ENCODE measurements at places on chromosomes 7 and 10. TPM values are rescaled to one million over a fixed set of nuclear protein-coding genes. Genes with fewer than 3 reads are reported as not detected.

GRCh38 chr7:12066004-12066403 lies 145.1 kb upstream of the TMEM106B start:
- DNase-seq, result no peak

DNA sequence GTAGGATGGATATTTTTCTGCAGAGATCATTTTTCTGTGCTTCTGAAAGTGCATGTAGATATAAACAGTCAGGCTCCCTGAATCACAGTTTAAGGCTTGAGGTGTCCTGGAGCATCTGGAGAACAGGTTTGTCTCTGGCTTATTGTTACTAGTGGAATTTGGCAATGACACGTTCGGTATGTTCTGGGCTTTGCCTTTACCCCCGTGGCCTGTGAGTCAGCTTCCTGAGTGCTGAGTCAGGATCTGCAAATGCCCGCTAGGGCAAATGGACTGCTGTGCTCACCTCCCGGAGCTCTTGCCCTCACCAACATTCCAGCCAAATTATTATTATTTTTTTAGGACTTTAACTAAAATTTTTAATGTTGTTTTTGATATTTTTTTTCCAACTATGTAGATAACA lies 192.5 kb upstream of the PRSS1 start:
- DNase-seq, result peak; percentile 25

DNA sequence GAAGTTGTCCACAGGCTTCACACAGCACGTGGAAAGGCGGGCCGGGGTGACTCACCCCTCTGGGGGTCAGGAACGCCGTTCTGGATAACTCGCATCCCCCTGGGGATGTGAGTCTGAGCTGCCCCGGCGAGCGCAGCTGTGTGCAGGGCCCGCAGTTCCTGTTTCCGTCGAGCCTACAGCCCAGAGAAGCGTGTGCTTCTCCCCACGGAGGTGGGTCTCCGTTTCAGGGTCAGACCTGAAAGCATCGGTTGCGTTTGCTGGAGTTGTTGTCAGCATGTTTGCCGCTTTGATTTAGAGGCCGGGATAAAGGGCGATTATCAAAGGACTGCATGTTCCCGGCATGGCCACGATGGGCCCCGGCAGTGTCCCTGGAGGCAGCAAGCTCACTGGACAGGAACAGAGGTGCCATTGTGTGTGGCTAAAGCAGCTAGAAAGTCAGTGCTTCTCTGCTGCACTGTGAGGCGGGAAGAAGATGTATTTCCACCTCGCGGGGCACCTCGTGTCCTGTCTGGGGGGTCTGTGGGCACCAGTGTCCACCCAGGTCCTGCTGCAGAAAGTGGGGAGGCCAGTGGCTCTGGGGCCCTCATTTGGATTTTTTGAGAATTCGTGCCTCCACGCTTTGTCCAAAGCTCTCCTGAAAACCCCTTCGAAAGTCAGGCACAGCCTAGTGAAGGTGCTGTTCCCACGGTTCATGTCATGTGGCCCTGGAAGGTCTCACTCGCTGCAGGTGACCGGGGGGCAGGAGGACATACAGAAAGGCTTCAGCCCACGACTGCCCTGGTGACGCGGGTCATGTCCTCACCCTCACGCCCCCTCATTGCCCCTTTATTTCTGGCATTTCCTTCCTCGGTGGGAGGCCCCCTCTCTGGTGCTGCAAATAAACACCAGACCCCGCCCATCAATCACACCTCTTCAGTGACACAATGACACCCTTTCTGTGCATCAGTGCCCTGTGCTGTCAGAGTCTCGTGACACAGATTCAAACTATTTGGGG lies 27.4 kb upstream of the GDI2 start:
- DNase-seq, result no peak

DNA sequence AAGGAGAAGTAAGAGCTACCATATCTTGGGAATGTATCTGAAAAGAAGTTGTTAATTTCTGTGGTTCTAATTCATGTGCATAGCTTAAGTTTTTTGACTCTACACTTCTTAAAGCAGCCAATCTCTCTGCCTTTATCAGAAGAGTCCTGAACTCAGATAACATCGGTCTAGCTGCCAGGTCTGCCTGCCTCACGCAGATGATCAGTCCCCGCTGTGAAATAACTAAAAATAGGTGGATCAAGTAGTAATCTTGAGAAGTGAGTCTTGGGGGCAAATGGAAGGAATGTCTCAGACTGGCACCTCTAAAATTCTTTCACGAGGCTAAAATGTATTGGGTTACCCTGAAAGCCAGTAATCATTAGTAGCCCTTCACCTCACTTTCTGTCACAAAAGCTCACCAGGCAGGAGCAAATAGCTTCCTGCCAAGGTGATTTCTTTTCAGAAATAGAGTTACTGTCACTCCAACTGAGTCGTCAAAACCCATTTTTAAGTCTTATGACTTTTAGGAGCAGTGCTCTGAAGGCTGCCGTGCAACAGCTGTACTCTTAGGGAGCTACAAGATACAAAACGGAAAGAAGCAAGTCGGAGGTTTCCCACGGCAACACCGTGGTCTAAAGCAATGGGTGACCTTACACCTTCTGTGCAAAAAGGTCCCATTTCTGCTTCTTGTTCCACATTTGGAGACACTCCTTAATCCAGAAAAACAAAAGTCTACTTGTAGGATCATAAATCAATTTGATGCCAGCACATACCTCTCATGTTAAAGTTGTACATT lies 85.2 kb downstream of the ABCB5 start:
- no peak for DNase-seq

- no peak for DNase-seq
Observed at GRCh38 chr10:16886031-16886430, 68.8 kb upstream of the RSU1 start.

- DNase-seq, result no peak
Observed at GRCh38 chr7:25255611-25256332, 27.5 kb upstream of the NPVF start.

- DNase-seq, result no peak
Observed at GRCh38 chr10:42963312-42963711, 113.6 kb upstream of the RET start.

GRCh38 chr10:106251573-106251972 lies 912.9 kb downstream of the SORCS1 start:
- no peak for DNase-seq

- DNase-seq, result no peak
Observed at GRCh38 chr7:70484255-70484654, 647.7 kb upstream of the GALNT17 start.

DNA sequence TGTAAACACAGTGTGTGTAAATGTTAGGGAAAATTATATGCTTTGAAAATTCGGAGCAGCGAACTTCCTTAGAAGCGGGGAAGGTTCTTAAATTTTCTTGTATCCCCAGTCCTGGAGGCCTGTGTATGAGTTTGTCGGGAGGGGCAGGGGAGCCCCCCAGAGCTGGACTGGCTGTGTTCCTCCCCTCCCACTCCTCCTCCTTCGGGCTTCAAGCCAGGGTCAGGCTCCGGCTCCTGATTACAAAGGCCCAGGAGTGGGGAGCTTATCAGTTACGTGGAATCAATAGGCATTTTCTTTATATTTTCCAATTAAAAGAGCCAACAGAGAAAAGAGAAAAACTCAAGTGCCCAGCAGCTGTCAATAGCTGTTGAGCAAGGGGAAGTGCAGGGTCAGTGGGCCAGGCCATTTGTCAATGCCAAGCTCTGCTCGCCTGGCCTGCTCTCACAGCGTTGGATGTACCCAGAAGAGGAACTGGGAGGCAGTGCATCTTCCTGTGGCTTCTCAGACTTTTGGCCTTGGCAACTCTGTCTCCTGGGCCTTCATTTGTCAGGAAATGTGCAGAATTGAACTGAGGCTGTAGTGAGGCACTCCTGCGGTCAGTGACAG lies 156.9 kb upstream of the PCBD1 start:
- DNase-seq, result no peak

- DNase-seq, result no peak
Observed at GRCh38 chr10:50807851-50808776, 68.4 kb downstream of the ASAH2B start.

DNA sequence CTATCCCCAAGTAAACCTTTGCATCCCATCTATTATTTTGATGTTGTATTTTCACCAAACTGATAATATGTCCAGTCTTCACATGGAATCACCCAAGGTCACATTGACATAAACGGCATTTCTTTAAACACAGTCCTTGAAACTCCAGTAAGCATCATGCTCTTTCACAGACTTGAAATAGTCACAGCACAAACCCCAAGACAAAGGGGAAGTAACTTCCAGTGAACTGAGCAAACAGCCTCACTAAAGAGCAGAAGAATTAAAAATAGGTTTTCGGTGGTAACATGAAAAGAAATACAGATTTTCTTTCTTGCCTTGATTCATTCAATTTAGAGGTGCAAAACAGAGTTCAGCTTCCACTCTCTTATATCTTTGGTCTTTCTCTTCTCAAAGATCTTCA lies 253.7 kb downstream of the SFMBT2 start:
- no peak for DNase-seq

DNA sequence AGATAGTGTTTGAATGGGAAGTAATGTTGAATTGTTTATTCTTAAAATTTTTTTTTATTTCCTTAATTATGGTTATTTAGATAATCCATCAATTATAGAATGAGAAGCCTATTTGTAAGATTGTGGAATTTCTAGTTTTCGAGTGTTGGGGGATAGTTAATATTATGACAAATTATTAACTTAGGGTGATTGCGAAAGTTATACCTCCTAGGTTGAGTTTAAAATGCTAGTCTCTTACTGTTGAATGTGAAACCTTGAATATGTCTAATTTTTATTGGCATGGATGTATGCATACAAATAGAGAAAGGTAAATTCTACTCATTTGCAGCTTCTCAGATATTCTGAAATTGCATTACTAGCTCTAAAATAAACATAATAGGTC lies 43.2 kb downstream of the BICC1 start:
- no peak for DNase-seq

GRCh38 chr10:22740180-22740579 lies 25.8 kb upstream of the PIP4K2A start:
- no peak for DNase-seq

DNA sequence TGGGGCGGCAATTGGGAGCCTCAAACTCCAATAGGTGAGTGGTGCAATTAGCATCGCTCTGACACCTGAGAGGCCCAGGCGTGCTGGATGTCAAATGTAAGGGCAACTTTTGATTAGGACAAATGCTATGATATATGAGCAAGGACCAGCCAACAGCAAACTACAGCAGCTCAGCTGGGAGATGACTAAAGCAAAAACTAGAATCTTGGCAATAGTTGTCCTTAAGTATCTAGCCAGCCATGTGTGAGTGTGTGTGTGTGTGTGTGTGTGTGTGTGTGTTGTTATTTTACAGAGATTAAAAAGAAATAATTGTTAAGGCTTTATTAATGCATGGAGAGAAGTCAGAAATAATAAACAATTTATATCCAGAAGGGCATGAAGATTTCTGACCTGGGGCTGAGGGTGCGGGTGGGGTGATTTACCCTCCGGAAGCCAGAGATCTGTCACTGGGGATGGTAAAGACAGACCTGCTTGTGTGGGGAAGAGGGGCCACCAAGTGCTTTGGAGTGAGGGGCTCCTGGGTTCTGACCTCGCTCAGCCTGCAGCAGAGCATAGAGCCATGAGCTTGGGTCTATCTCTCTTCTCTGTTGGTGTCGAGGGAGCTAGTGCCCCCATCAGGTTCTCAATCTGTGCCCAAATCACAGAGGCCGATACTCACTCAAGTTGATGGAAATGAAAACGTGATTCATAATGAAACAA lies 77.3 kb downstream of the EMX2 start:
- no peak for DNase-seq

DNA sequence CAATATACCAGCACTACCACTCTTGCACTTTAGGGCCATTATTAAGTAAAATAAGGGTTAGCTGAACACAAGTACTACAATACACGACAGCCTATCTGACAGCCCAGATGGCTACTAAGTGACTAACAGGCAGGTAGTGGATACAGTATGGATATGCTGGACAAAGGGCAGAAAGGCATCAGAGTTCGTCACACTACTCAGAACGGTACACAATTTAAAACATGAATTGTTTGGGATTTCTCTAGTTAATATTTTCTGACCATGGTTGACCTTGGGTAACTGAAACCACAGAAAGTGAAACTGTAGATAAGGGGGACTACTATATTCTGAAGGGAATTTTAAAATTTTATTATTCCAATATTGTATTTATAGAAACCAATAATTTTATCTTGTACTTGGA lies 101.3 kb upstream of the SKAP2 start:
- DNase-seq, result no peak

- DNase-seq, result no peak
Observed at GRCh38 chr10:28049286-28049685, 50.4 kb upstream of the ODAD2 start.

- DNase-seq, result no peak
Observed at GRCh38 chr10:69901022-69901421, 99.3 kb downstream of the COL13A1 start.

DNA sequence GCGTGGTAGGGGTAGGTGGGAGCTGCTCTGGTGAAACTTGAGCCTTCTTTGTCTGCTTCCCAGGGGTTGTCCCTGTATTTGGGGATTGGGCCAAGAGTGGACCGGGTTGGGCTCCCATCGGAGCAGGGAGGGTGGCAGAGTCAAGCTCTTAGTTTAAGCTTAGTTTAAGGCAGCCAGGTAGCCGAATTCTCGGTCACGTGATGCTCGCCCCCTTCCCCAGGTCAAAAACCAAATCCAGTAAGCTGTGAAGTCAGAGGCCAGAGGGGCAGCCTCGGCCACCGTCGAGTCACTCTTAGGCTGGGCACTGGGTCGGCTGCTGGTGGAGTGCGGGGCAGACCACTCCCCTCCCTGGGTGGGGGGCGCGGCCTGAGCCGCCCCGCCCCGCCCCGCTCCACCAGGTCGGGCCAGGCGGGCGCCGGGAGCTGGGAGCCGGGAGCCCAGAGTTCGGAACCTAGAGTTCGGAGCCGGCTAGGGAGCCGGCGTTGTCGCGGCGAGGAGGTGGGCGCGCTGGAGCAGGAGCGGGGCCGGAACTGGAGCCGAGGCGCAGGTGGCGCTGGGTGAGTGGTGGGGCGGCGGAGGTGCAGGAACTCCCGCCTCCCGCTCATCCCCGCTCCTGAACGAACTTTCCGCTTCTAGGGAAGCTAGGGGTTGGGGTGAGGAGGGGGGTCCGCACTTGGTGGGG lies 2.8 kb upstream of the LZTS2 start:
- DNase-seq, result peak; percentile 85

DNA sequence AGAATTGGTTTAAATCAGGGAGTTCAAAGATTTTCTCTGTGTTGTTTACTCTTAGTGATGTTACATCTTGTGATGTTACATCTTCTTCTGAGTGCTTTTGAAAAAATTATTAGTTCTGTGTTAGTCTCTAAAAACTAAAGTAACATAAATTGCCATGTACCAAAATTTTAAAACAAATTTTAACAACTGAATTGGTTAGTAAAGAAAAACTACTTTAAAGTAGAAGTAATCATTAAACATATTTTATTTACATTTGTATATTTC lies 5.2 kb upstream of the IGF2BP3 start:
- no peak for DNase-seq

- no peak for DNase-seq
Observed at GRCh38 chr10:63591600-63592379, 70.6 kb downstream of the REEP3 start.

NRG3 gene
- 0.11 TPM for polyA plus RNA-seq

LAMB4 gene
- 0.36 TPM for polyA plus RNA-seq

CAV1 gene
- polyA plus RNA-seq, result 968 TPM

LRRC17 gene
- 138 TPM for polyA plus RNA-seq

CYREN gene
- polyA plus RNA-seq, result 60.6 TPM

RBM33 gene
- 11.8 TPM for polyA plus RNA-seq

CFAP70 gene
- polyA plus RNA-seq, result 1.9 TPM

CDHR3 gene
- 7.5 TPM for polyA plus RNA-seq

EIF3B gene
- polyA plus RNA-seq, result 140 TPM

BTBD16 gene
- polyA plus RNA-seq, result not detected

ASB10 gene
- polyA plus RNA-seq, result not detected

EGR2 gene
- 0.47 TPM for polyA plus RNA-seq

ACTR3C gene
- 0.16 TPM for polyA plus RNA-seq

SCIN gene
- polyA plus RNA-seq, result 0.02 TPM

ADGRA1 gene
- not detected for polyA plus RNA-seq

NUTM2B gene
- 0.25 TPM for polyA plus RNA-seq

Measured in SK-N-SH (cell line).